CD8-positive, alpha-beta memory T cell (primary cell): ENCODE measurements at places on chromosomes 6 and 20. TPM values are rescaled to one million over a fixed set of nuclear protein-coding genes. Genes with fewer than 3 reads are reported as not detected.

WFDC10B gene
- total RNA-seq: not detected

DDX43 gene
- 0.71 TPM for total RNA-seq

CST4 gene
- total RNA-seq: not detected

NRSN1 gene
- total RNA-seq: not detected

PXDC1 gene
- 0.15 TPM for total RNA-seq

- no peaks in the 10 kb centered on the region for H3K36me3 ChIP-seq
- DNase-seq: no peak
- H3K4me1 ChIP-seq: no peaks in the 10 kb centered on the region
- no peak overlapping the region for H3K4me3 ChIP-seq
Measured at GRCh38 chr6:155103816-155104366, 108.8 kb downstream of the TIAM2 start.

GRCh38 chr6:48998574-48998973, 464.5 kb downstream of the MMUT start:
- H3K27me3 ChIP-seq: no peaks in the 10 kb centered on the region
- H3K4me1 ChIP-seq: no peaks in the 10 kb centered on the region
- H3K27ac ChIP-seq: no peak overlapping the region
- no peaks in the 10 kb centered on the region for H3K36me3 ChIP-seq
- no peak overlapping the region for H3K4me3 ChIP-seq

DNA sequence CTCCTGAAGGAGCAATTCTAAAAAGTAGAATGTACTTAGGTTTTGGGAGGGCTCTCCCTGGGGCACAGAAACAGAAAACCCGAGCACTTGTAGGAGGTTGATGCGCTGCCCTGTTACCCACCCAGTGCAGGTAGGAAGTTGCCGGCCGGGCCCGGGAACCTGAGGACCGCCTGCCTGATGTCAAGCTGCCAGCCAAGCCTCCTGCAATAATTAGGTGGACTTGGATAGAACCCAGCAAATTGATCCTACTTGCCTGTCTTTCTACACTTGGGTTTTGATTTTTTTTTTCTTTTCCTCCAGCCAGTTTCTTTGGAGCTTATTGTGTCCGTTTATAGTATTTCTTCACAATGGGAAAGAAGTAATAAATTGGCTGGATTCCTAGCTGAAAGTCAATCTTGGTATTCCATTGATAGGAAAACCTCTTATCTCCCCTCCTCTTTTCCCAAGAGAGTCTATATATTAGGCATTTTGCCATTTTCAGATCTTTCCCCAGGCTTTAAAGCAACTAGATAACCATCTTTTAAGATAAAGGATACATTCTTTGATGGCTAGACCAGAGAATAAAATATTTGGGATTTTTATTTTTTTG, 78.3 kb upstream of the FYN start:
- H3K36me3 ChIP-seq: no peaks in the 10 kb centered on the region
- no peak overlapping the region for H3K4me3 ChIP-seq
- no peaks in the 10 kb centered on the region for H3K4me1 ChIP-seq

DNA sequence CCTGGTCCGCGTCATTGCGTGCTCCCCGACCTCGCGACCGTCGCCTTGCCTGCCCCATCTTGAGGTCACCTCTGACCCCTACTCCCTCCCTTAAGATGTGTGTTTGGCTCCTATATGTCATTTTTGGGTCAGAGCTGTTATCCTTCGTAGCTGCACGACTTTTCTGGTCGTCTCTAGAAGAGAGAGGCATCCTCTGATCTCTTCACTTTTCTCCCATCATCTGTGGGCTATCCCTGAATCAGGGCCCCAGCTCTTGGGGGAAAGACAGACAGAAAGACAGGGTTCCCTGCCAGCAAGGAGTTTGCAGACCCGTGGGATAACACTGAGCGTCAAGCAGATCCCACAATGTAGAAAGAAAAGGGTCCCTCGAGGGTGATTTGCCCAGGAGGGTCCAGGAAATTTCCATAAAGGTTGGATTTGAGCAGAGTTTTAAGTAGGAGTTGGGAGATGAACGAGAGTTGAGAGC, 555 bp downstream of the FAM120B start:
- peaks cover 50% of the 10 kb centered on the region for H3K4me1 ChIP-seq
- H3K4me3 ChIP-seq: peak overlapping the region; percentile 72
- DNase-seq: no peak
- H3K27me3 ChIP-seq: no peaks in the 10 kb centered on the region
- peak overlapping the region; percentile 74 for H3K27ac ChIP-seq

- H3K27ac ChIP-seq: no peak overlapping the region
- H3K36me3 ChIP-seq: no peaks in the 10 kb centered on the region
- H3K4me3 ChIP-seq: no peak overlapping the region
- no peaks in the 10 kb centered on the region for H3K27me3 ChIP-seq
Measured at GRCh38 chr6:161674930-161675682, 401.2 kb upstream of the AGPAT4 start.

- DNase-seq: no peak
- no peaks in the 10 kb centered on the region for H3K36me3 ChIP-seq
- H3K27ac ChIP-seq: no peak overlapping the region
Measured at GRCh38 chr20:43316271-43316670, 126.6 kb upstream of the PTPRT start.

- no peaks in the 10 kb centered on the region for H3K36me3 ChIP-seq
- no peak within 1 kb of the TSS for H3K27ac ChIP-seq
- DNase-seq: no peak
- no peak within 1 kb of the TSS for H3K4me3 ChIP-seq
- no peaks in the 10 kb centered on the region for H3K4me1 ChIP-seq
- H3K27me3 ChIP-seq: no peaks in the 10 kb centered on the region
Measured at GRCh38 chr6:32816746-32817204, at the start of gene HLA-DOB. TSS of gene HLA-DOB (minus strand) at chr6:32817002. CDS start at chr6:32816951, 51 bp downstream.
